ENCODE measurements at places on chromosomes 7 and 10.

GRCh38 chr7:138691178-138691577 is 10.0 kb downstream of the SVOPL start:
- DNase-seq = no peak

GRCh38 chr7:83517035-83517700 is 131.8 kb downstream of the SEMA3E start:
- DNase-seq = no peak

GRCh38 chr7:31729195-31729804 is 42.3 kb downstream of the PPP1R17 start:
- DNase-seq = no peak

DNA sequence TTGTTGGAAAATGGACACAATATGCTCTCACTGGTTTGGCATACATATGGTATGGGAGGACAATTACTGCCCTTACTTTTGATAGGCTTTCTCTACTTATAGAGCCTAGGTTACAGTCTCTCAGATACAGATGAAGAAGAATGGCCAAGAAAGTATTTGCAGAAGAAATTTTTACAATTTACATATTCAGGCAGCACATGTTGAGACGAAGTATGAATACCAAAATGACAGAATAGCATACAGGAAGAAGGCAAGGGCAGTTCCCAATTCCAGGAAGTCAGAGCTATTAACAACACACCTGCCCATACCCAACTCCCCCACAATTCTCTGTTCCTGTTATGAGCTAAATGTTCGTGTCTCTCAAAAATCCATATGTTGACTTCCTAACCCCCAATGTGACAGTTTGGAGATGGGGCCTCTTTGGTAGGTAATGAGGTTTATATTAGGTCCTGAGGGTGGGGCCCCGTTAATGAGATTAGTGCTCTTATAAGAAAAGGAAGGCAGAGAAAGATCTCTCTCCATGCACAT is 67.8 kb downstream of the DOCK4 start:
- DNase-seq = no peak

DNA sequence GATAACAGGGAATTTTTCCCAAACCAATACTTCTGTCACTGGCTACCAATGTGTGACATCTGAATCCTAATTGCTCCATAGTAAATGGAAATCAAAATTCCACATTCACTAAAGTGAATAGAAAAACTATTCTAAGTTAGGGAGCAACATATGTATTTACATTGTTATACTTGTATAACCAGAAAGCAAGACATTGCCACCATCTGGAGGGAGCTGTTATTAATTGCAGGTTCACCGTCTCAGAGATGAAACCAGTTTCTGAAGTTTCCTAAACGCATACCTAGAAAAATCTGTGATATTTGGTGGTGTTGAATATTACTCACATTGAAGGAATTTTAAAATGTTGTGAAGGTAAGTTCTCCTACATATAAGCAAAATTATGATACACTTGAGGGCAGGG is 390.1 kb downstream of the NXPH1 start:
- no peak for DNase-seq

- DNase-seq = no peak
These were observed 85.1 kb downstream of the WDR37 start for GRCh38 chr10:1141261-1141660.

DNA sequence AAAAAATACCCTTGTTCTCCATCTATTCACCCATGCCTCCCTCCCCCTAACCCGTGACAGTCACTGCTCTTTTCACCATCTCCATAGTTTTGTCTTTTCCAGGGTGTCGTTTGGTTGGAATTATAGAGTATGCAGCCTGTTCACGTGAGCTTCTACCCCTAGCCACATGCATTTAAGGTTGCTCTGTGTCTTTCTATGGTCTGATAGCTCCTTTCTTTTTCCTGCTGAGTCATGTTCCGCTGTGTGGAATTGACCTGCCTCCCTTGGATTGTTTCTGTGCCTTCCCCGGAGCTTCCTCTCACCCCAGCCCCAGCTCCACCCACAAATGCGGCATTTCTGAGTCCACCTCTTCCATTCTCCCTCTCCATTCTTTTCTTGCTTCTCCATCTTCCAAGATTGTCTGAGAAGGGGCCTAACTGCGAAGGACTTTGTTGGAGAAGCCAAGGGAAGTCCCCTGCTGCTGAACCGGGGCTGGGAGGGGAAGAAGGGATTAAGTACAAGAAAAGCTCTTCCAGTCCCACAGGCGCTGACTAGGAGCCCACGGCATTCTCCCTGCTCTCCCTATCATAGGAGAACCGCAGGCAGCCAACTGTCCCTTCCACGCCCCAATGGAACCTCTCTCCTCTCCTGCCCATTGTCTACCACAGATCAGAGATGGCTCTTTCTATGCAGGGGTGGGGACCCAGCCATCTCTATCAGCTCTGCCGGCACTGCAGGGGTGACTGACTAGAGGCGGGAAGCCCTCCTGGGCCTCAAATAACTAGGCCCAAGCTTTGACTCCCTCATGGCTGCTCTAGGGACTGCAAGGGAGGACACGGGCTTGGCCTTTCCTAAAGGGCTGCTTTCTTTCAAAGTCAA is 87.5 kb upstream of the ANLN start:
- no peak for DNase-seq

DNA sequence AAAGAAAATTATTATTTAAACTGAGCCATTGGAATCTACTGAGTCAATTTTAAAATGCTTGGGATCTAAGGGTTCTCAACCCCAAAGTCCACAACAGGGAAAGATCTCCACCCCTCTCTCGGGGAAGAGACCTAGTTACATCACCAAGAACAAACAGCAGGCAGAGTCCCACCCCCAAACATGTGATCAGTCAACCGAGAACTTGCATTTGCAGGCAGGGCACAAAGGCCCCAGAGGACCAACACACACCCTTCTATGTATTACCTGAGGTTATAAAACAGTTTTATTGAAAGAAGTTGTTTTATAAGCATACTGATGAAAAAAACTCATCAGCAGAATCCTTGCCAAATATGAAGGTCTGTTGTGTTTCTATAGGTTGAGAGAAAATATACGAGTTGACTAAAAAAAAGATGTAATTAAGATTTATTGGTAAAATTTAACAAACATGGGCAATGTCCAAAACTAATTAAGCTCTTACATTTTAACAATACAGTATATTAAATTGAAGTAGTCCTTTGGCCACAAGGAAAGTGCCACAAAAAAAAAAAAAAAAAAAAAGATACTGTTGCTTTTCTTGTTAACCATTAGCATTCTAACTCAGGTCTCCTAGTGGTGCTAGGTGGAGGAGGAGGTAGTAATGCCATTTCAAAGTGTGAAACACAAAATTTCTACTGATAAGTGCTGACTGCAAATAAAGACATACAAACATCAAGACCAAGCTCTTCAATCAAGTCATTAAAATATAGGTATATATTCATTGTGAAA is 975 bp upstream of the USP54 start:
- no peak for DNase-seq

GRCh38 chr7:114835861-114836260 is 86.0 kb upstream of the MDFIC start:
- no peak for DNase-seq

DNA sequence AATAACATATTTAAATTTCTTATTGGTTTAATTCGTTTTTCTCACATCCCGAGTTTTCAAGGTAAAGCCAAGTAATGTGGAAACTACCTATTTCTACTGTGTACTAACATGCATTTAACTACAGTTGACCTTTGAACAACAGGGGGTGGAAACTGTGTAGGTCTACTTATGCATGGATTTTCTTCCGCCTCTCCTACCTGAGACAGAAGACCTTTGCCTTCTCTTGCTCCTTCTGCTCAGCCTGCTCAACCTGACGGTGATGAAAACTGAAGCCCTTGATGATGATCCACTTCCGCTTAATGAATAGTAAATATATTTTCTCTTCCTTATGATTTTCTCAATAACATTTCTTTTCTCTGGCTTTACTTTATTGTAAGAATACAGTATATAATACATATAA is 18.5 kb downstream of the MEOX2 start:
- no peak for DNase-seq

DNA sequence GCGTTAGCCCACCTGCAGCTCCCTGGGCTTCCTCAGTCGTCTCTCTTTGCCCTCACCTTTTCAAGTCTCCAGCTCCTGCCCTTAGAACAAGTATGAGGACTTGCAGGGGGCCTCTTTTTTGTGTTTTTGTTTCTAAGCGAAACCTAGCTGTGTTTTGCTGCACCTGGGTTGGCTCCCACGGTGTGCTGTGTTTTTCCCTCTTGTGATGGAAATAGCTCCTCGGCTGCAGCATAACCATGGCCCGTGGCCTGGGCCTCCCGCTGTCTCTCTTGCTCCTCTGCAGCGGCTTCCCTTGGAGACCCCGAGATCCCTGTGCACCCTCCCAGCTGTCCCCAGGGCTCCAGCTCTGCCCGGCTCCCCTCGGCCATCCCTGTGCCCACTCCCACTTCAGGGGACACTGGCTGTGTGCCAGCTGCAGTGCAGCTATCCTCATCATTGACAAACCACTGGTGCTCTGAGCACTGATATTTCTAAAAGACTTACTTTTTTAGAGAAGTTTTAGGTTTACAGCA is 75.6 kb upstream of the TCERG1L start:
- no peak for DNase-seq

- DNase-seq = no peak
These were observed 43.9 kb upstream of the NANOS1 start for GRCh38 chr10:118985576-118985975.

- DNase-seq = no peak
These were observed 56.7 kb downstream of the SNX10 start for GRCh38 chr7:26348234-26348851.

GRCh38 chr7:3153118-3153517 is 109.5 kb upstream of the CARD11 start:
- DNase-seq = no peak

GRCh38 chr10:20004087-20004523 is 187.9 kb downstream of the PLXDC2 start:
- DNase-seq = no peak

- no peak for DNase-seq
These were observed 185.1 kb upstream of the ADO start for GRCh38 chr10:62619413-62619738.

GRCh38 chr7:54581511-54581910 is 39.3 kb downstream of the VSTM2A start:
- no peak for DNase-seq

- DNase-seq = no peak
These were observed 44.0 kb downstream of the PRKCQ start for GRCh38 chr10:6536102-6536501.

DNA sequence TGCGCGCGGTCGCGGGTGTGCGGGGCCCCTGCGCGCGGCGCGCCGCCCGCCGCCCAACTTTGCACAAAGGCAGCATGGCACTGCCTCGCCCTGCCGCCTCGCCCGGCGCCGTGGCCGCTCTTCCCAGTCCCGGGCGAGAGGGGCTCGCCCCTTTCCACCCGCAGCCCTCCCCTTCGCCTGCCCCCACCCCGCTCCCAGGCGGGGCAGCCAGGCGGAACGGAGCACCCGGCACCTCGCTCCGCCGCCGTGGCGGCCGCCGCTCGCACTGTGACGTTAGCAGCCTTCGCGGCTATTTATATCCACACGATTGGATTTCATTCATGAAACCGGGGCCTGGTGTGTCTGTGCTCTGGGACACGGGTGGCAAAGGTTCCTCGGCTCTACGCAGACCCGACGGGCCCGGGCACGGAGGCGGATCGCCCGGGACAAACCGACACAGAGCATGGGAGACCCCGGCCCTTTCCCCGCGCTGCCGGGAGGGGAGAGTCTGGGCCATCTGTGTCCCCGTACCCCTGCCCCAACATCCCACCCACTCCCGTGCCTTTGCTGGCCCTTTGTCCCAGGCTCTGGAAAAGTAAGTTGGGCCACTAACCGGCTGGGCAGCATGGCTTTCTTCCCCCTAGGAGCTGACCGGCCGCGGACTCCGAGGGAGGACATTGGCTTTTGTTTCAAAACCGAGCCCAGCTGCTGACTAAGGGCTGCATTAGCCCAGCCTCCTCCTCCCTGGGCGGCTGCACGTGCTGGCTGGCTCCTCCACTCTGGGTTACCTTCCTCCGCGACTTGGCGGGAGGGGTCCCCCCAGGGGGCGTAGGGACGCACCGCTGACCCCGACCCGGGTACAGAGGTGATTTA is at the start of gene RHOBTB1:
Gene RHOBTB1, minus strand, starts transcription at position 128 of the 852 bp plus-strand sequence. CDS start 32,643 bp downstream, outside the sequence.
- DNase-seq = no peak

DNA sequence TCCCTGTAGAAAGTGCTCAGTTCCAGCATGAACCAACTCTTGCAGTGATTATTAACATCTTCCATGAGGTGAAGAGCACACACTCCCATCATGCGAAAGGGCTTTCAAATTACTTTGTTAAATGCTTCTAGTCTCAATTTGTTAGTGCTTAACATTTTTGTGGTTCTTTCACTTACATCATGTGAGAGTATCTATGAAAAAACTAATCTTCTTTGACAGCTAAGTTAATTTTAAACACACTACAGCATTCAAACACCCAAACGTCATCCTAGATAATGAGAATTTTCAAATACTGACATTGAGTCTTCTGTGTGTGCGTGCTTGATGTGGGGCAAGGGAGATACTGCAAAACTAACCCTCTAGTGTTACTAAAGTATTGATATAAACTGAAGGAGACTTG is 84.8 kb downstream of the ETV1 start:
- no peak for DNase-seq

- no peak for DNase-seq
These were observed 817 bp downstream of the SRI start for GRCh38 chr7:88218836-88219605.

DNA sequence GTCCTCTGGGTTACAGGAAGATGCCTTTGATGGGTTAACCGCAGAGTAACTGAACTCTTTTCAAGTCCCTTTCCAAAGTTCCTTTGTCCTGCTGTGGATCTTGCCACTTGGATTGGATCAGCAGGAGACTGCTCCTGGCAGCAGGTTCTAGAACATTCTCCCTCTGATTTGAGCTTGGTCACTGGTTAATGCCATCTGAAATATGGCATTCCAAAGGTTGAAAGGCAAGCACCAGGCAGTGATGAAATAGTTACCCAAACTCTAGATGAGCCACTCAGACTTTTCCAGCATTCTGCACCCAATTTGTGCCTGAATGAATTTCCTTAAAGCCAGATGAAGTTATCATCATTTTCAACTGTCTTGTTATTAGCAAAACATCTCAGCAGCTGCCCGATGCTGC is 343.9 kb downstream of the RNLS start:
- DNase-seq = no peak

- no peak for DNase-seq
These were observed 24.0 kb upstream of the RHOBTB1 start for GRCh38 chr10:60967854-60968484.

DNA sequence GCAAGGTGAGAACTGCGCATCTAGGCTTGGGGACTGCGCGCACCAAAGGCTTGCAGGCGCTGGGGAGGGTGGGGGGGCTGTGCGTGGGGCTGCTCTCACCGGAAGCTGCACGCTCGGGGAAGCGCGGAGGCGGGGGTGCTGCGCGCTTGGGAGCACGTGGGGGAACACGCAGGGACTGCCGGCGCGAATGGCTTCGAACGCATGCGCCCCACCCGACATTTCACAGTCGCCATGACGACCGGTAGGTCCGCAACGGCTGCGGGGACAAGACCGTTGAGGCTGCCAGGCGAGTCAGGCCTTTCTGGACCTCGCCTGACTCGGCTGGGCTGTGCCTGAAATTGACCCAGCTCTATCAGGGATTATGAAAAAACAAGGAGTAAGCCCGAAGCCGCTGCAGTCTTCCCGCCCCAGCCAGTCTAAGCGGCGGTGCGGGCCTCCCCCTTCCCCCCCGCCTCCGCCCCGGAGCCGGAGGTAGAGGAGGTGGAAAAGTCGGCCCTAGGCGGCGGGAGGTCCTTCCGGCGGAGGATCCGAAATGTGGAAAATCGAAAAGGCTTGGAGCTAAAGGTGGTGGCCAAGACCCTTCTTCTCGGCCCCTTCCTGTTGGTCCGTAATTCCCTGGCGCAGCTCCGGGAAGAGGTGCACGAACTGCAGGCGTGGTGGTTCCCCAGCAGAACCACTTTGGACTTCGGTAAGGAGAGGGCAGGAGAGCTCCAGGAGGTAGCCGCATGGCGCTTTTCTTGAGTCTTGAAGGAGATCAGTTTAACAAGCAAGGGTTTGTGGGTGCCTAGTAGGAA is 34.9 kb upstream of the STEAP1 start:
- DNase-seq = no peak

- DNase-seq = no peak
These were observed 4.5 kb upstream of the DRGX start for GRCh38 chr10:49400365-49400764.
